ENCODE measurements at places on chromosomes 7 and 10.

GRCh38 chr7:28199021-28199510 is 18.5 kb upstream of the JAZF1 start:
- no peak for DNase-seq

- DNase-seq, result no peak
These were observed 247.4 kb downstream of the KIAA1217 start for GRCh38 chr10:24456322-24456721.

DNA sequence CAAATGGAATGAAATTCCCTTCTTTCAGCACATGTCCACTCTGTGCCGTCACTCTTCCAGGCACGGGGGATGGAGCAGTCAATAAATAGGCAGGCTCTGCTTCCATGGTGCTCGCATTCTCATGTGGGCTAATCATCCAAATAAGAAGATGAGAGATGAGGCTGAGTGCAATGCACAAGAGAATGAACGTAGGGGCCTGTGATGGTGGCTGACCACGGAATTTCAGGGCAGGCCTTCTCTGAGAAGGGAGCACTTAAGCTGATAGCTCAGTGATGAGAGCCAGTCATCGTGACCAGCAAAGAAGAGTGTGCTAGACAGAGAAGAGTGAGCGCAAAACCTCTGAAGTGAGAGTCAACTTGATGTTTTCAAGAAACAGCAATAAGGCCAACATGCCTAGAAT is 47.9 kb downstream of the TAF3 start:
- DNase-seq, result no peak

DNA sequence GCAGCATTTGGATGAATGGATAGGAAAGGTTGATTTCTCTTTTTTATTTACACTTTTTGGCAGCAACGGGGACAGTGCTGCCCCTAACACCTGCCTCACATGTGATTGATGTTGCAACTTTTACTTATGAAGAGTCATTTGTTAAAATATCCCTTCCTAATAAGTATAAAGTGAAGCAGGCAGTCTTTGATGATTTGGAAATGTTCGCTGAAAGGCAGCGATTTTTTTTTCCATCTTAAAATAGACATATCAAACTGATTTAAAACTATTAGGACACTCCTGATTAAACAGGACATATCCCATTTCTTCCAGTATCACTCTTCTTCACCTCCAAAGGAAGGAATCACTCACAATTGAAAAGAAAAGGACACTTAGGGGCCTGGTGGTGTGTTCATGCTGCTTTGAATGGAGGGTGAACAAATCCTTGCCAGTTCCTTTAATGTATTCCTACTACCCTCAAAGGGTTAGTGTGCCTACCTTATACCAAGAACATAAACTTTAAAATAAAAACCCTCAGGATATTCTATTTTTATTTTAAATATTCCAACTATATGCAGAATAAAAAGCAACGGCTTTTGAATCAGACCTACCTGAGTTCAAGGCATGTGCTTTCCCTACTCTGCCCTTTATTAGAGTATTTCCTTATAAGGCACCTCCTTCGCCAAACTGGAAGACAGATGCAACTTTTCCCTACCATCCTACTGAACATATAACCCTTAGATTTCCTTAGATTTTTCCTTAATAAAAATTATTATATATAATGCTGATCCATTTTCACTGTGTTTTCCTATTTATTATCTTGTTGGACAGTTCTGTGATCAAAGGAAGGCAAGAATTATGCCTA is 1.1 kb downstream of the ADK start:
- DNase-seq, result no peak

- DNase-seq, result no peak
These were observed 639.0 kb upstream of the SORCS1 start for GRCh38 chr10:107803546-107803945.

DNA sequence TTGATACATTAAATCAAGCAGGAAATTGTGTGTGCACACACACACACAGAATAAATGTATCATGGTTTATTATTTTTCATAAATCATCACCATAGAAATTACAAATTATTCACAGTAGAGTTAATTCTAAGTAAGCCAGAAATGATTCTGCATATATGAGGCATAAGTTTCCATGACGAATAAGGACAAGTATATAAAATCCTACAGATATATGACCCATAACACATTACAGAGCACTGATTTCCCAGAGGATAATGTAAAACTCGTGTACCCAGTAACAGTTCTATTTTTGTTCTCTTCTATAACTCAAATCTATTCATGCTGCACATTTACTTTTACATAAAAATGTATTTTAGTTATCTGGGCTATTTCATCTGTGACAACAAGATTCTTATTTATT is 169.7 kb downstream of the LRRTM3 start:
- DNase-seq, result no peak

DNA sequence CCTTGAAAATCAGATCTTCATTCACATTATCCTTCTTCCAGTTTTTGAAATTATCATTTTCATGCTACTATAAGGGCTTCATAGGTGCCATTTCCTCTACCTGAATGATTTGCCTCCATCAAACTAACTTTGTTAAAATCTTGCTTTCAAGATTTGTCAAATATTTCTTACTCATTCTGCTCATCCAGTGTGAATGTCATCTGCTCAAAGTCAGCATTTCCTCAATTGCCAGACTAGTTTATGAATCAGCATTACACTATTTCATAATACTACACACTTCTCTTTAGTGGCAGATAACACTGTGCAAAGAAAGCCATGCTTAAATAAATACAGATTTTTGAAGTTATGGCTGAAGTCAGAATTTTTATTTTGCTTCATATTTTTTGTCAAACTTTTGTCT is 21.3 kb upstream of the LIPF start:
- DNase-seq, result no peak

DNA sequence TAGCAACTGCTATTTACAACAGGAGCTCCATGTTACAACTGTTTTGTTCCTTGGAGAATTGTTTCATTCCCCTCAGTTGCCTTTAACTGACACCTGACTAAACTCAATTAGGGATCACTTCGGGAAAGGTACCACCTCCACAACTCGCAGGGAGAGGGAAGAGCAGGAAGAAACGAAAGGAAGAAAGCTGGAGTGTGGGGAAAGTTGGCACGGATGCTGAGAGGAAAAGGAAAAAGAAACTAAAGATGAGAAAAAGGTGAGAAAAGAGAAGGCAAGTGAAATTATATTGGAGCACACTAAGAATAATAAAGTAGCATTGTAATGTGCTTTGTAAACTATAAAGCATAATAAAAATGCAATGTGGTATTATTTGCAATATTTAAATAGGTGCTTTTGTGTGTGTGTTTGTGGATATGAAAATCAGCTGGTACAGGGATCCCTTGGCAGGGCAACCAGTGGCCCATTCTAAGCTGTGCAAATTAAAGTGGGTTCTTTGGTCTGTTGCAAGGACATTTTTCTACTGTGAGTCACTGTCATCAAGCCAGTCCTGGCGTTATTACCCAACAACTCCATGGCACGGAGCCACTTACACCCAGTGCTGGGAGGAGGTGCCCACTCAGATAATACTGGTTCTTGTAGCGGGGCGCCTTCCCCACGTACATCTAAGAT is 45.9 kb downstream of the HIPK2 start:
- DNase-seq, result no peak

- peak; percentile 44 for DNase-seq
These were observed 985 bp upstream of the ETV1 start for GRCh38 chr7:13990319-13990983.

DNA sequence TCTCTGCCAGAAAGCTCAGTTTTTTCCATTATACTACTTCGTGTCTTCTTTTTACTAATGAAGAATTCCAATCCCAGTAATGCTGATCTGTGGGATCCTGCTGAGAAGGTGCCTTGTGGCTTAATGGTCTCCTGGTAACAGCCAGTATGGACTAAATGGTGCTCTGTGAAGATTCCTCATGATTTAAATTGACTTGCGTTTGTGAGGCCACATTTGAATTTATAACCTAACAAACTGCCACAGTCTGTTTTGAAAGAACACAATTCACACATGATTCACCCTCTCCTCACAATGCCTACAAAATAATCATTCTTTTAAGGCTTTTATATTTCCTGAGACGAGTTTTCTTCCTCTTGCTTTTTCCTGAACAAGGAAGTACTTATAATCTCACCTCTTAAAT is 140.0 kb downstream of the MBL2 start:
- DNase-seq, result no peak

GRCh38 chr10:116169782-116170445 is 103.1 kb downstream of the GFRA1 start:
- DNase-seq, result no peak

DNA sequence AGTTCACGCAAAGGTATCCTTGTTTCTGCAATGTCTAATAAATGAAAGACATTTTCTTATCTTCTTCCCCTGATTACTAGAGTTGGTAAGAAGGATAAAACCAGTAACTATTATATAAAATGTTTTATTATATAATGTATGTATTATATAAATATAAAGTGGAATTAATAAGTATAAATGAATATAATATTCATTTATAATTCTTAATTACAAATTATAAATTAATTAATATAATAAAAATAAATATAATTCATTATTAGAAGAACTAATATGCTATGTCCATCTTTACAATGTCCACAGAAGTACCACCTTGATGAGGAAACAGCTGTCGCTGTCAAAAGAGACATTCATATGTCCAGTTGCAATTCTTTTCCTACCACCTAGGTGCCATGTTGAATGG is 177.7 kb downstream of the GLI3 start:
- no peak for DNase-seq

DNA sequence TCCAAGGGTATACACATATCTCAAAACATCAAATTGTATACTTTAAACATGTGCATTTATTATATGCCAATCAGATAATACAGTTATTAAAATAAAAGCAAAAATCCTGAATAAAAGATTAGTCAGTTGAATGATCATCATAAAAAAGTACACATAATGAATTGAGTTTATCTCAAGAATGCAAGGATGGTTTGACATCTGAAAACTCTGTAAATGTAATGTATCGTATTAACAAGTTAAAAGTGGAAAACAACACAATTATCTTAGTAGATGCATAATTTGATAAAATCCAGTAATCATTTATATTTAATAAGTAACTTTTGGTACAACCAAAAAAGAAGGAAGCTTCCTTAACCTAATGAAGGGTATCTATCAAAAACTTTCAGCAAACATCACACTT is 86.6 kb downstream of the COL28A1 start:
- no peak for DNase-seq

DNA sequence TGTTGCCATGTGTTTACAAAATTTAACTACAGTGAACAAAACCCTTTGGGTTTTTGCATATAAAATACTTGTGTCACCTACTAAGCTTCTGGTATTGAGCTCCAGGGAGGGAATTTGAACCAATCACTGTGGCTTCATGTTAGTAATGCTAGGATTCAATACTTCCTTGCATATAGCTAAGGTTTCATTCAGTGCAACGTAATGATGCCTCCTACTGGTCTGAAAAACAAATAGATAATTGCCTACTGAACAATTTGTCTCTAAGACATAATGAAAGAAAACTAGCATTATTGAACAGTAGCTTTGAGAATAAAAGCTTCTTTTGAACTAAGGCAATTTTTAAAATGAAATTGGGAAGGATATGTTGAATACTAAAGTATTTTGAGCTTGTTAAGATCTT is 244.4 kb downstream of the ZWINT start:
- no peak for DNase-seq

GRCh38 chr10:59290448-59290847 is 71.9 kb downstream of the FAM13C start:
- DNase-seq, result no peak

- DNase-seq, result peak; percentile 63
These were observed 66.7 kb downstream of the ST7 start for GRCh38 chr7:117019786-117020590.

- no peak for DNase-seq
These were observed 11.7 kb downstream of the MAP3K8 start for GRCh38 chr10:30445711-30446110.

- no peak for DNase-seq
These were observed 39.1 kb upstream of the ABLIM1 start for GRCh38 chr10:114697061-114697598.

- DNase-seq, result no peak
These were observed 262.8 kb downstream of the SLC25A13 start for GRCh38 chr7:96059075-96059474.

DNA sequence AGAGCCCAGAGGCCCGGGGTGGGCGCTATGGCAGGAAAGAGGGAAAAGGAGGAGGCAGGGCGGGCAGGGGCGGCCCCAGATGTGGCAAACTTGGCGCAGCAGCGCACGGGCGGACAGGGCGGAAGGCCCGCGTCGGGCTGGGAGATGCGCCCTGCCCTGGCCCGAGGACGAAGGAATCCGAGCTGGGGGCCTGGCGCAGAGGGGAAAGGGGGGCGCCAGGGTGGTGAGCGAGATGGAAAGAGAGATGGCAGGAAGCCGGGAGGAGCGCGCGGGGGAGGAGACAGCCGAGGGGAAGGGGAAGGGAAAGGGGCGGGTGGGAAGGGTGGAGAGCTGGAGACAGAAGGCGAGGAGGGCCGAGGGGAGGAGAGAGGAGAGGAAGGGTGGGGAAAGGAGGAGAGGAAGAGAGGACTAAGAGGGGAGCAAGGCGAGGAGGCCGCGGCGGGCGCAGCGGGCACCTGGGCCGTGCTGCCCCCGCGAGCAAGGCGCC is at the start of gene MARVELD1:
Gene MARVELD1, plus strand, starts transcription at position 392 of the 487 bp plus-strand sequence. CDS start 147 bp downstream, outside the sequence.
- peak; percentile 46 for DNase-seq

DNA sequence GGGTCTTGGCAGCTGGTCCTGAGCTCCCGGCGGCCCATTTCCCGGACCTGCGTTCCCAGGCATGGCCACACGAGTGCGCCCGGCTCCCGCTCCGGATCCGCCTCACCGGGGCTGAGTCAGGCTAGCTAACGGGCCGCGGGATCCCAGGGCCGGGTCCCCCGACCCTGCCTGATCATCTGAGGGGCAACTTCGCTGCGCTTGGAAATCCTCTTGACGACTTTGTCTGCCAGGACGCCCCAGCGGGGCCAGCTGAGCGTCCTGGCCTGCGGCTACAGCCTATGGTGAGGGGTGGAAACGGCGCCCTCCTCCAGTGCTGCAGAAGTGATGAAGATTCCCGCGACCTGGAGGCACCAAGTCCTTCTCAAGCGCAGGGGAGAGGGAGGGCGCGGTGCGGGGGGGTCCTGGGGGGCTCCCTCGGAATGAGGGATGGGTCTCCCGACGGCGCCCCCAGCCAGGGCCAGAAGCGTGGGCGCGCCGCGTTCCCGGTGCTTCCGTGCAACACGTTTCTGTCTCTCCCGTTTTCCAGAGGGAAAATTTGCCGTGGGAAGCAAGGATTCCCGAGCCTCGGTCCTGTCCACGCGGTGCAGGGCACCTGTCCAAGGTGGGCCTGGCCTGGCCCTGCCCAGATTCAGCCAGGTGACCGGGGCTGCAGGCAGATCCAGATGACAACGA is 212.4 kb downstream of the CCSER2 start:
- DNase-seq, result peak; percentile 84

GRCh38 chr7:88546808-88547207 is 212.7 kb upstream of the ZNF804B start:
- DNase-seq, result no peak

GRCh38 chr10:93138113-93138870 is 64.6 kb downstream of the CYP26A1 start:
- no peak for DNase-seq

GRCh38 chr10:46296641-46297141 is 9.9 kb downstream of the ANTXRL start:
- DNase-seq, result no peak

All from neural crest cell (in vitro differentiated cells).